ENCODE measurements at places on chromosomes 7 and 10.

DNA sequence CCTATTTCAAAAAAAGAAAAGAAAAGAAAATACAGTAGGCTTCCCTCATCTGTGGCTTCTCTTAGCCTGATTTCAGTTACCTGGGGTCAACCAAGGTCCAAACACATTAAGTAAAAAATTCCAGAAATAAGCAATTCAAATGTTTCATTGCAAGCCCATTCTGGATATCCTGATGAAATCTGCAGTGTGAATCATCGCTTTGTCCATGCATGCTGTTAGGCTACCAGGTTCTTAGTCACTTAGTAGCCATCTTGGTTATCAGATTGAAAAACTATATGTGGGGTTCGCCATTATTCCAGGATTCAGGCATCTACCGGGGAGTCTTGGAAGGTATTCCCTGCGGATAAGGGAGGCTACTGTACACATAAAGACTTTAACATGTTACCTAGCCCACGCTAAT is 991 bp upstream of the FAM204A start:
- DNase-seq = no peak

- DNase-seq = no peak
These were observed 19.5 kb downstream of the LRMDA start for GRCh38 chr10:75450644-75451640.

DNA sequence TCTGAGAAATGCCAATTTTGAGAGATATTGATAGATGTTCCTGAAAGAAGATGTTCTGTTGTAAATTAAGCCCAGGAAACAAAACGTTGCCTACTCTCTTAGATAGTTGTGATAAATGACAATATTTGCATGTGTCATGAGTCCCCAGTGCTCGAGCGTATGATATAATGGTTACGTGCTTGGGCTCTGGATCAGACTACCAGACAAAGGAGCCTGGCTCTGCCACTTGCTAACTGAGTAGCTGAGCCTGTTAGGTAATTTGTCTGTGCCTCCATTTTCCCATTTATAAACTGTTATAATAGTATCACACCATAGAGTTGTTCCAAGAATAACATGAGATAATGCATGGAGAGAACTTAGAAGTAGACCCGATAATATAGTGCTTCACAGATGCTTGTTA is 1.8 kb downstream of the A1CF start:
- no peak for DNase-seq

GRCh38 chr7:7911369-7912123 is 57.0 kb upstream of the GLCCI1 start:
- DNase-seq = peak; percentile 83

GRCh38 chr10:103691723-103692435 is 163.5 kb downstream of the SH3PXD2A start:
- no peak for DNase-seq

- no peak for DNase-seq
These were observed 1.6 kb downstream of the SFMBT2 start for GRCh38 chr10:7409045-7409731.

DNA sequence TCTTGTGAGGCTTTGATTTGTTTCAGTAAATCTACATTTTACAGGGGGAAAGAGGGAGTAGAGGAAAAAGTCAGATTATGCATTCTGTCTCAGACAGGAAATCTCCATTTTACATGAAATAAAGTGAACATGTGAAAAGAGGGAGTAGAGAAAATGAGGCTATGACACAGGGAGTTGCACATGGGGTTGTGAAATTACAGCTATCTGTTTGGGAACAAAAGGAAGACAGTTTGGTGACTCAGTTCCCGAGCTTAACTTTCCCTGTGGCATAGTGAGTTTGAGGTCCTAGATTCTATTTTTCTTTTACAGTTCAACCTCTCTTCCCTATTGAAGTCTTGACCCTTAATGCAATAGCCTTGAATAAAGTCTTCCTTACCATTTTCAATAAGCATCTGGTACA is 63.2 kb upstream of the AGR3 start:
- no peak for DNase-seq

- no peak for DNase-seq
These were observed 4.4 kb upstream of the TECPR1 start for GRCh38 chr7:98256431-98256830.

GRCh38 chr10:130360826-130361311 is 224.7 kb downstream of the GLRX3 start:
- DNase-seq = no peak

DNA sequence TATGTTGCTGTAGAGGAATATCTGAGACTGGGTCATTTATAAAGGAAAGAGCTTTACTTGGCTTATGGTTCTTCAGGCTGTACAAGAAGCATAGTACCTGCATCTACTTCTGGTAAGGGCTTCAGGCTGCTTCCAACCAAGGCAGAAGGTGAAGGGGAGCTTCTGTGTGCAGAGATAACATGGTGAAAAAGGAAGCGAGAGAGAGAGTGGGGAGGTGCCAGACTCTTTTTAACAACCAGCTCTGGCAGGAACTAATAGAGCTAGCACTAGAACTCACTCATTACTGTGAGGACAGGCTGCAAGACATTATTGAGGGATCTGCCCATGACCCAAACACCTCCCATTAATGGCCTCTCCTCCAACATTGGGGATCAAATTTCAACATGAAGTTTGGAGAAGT is 94.5 kb downstream of the KIF20B start:
- DNase-seq = no peak

DNA sequence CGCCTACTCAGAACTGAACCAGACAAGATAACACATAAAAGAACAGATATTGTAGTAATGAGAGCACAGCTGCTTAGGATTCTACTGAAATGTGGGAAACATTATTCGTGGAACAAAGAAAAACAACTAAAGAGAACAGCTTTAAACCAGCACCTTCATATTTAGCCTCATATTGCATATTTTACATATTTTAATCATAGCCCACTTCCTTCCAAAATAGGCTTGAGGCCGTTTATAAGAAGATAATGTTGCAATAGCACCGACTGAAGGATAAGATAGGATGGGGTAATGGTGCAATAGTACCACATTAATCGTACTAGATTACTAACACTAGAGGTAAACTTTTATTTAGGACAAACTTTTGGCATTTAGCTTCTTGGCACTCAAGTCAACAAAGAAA is 71.3 kb downstream of the KCND2 start:
- DNase-seq = no peak

DNA sequence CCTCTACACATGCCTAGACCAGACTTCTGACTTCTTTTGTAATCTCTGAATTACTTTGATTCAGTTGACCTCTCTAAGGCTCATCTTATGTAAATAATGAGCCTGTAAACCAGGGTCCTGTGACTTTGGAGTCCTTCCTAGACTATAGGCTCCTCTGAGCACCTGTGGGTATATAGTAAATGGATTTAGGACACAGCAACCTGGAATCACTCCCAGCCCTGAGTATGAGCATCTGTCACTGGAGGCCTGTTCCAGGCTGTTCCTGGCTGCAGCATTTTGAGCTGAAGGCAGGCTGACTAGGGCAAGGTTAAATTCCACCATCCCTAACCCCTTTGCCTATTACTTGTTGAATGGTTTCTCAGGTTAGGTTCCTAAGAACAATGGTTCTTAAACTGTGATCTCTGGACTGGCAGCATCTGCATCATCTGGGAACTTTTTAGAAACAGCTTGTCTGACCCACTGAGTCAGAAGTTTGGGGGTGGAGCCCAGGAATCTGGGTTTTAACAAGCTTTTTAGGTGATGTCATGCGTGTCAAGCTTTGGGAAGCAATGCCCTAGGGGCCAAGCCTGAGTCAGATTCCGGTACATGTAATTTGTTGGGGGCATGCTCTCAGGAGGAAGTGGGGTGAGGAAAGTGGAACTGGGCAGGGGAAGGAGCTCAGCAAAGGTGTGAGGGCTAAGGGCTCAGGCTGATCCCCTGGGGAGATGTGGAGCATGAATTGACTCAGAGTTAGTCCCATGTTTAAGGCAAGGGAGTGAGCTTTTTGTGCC is 28.2 kb downstream of the MINDY4 start:
- peak; percentile 88 for DNase-seq

DNA sequence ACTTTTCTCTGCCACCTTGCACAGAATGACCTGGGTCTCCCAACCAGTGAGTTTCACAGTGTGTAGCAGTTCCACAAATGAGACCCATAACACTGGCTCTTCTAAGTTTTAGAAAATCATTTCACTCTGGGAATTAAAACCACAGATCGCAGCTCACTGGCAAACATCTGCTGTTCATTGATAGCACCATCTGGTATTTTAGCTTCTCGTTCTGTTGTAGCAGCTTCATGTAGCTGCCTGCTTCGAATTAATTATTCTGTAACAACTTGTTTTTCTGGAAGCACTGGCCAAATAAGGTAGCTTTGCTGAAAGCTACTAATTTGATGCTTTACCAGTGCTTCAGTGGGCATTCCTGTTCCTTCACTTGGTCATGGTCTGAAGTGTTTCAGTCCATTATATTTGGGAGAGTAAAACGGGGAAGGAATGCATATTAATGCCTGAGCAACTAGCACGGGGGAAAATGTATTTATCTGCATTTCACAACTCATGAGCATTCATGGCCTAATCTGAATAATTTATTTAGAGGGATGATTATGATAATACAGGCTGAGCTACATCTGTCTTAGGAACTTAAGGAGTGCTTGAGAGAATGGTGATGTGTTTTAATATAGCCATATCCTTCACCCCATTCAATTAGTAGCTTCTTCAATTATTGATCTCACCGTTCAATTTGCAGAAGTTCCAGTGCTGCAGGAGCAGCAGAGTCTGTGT is 447.4 kb downstream of the XPNPEP1 start:
- DNase-seq = no peak

DNA sequence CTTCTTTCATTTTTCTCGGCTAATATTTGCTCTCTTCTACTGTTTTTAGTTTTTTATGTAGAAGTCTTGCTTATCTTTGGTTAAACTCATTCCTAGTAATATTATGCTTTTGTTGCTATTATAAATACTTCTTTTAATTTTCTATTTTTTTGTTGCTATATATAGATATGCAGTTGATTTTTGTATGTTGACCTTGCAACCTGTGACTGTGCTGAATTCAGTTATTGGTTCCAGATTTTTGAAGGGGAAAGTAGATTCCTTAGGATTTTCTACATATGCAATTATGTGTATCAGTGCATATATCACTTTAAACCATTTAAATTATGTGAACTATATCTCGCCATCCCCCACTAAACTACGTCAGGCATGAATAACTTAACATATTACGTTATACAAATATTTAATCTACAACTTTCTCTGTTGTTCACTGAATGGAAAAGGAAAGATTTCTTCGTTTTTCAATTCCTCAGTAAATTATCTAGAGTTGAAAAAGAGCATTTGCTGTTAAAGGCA is 71.5 kb downstream of the IDE start:
- DNase-seq = peak; percentile 34

- no peak for DNase-seq
These were observed 73.3 kb downstream of the MICALL2 start for GRCh38 chr7:1385809-1386622.

GRCh38 chr10:6924166-6924565 is 344.1 kb upstream of the PRKCQ start:
- DNase-seq = peak; percentile 53

- DNase-seq = no peak
These were observed 819.2 kb upstream of the C7orf33 start for GRCh38 chr7:147771344-147771743.

- DNase-seq = no peak
These were observed 42.9 kb upstream of the SAMD8 start for GRCh38 chr10:75068523-75068922.

DNA sequence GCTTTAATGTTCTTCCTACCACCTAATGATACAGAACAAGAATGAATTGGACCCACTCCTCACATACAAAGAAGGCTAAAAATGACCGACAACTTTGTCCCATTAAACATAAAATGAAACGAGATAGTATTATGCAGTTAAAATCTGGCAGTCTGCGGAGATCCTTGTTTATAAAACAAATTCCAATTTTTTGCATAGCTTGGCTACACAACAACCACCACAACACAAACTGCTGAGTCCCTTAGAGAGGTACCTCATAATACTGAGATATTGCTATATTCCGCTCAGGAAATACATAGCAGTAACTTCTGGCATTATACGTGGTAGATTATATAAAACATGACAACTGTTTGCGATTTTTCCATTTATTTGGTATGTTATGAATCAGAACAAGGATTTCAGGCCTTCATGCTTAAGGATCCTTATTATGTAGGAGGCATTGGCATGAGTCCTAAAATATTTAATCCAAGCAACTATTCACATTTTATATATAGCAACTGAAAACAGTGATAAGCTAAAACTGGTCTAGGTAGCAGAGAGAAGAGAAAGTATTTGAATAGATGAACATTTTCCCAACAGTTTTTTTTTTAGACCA is 96.0 kb downstream of the ANK3 start:
- peak; percentile 65 for DNase-seq

DNA sequence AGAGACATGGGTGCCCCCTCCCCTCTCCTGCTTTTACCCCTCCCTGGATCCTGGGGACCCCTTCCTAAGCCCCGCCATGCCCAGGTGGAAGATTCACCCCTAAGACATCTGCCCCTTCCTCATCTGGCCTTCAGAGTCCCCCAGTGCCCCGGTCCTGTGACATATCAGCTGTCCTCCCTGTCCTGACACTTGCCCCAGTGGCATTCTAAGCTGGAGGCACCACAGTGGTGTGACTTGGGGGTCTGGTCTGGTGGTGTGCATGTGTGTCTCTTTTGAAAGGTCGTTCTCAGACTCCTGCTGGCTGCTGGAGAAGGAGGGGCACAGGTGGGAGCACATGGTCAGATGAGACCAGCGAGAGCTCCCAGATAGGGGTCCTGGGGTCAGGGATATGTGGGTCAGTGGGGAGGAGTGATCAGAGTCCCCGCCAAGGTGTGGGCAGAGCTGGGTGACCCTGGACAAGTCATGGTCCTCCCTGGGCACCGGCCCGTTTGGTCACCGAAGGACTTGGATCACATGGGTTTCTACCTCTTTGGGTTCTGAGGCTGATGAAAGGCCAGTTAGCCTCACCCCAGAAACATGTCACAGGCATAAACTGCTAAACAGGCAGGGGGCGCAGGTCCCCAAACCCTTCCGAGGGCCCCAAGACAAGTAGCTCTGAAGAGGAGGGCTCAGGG is 645 bp upstream of the TFR2 start:
- no peak for DNase-seq

- DNase-seq = no peak
These were observed 20.7 kb downstream of the PRSS2 start for GRCh38 chr7:142791502-142791901.

DNA sequence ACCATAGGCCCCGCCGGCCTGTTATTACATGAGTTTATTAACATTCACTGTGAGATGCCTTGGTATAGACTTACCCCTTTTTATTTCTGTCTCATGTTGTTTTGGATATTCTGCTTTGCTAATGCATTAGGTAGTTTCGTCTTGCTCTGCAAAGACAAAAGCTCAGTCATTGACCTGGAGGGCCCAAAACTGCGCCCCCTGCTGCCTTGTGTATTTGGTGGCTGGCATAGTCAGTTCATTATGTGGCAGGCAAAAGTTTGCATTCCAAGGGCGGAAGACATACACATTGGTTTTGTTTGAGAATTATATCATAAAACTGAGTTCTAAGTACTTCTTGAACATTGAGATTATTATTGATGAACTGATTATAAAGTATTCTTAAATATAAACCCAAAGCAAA is 372.5 kb downstream of the SDK1 start:
- no peak for DNase-seq

Measured in adipocyte (in vitro differentiated cells).